ENCODE measurements at places on chromosomes 13 and 19.
A peak's percentile ranks its signal among the peaks of the same experiment; 100 is the strongest.

GRCh38 chr13:48580896-48581295 lies 48.0 kb upstream of the RCBTB2 start:
- no peak for DNase-seq

- no peak for DNase-seq
Measured at GRCh38 chr13:42123600-42123999, 75.2 kb downstream of the DGKH start.

DNA sequence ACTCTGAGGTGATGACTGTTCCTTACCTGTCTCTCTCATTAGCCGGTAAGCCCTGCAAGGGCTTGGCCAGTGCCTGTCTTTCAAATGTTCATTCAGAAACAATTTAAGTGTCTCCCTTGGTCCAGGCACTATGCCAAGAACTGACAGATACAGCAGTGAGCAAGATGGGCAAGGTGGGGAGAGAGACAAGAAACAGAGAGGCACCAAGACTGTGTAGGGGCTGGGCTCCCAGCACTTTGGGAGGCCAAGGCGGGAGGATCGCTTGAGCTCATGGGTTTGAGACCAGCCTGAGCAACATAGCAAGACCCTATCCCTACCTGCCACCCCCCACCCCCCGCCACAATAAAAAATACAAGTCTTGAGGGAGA lies 1.3 kb upstream of the CCNE1 start:
- DNase-seq, result no peak

DNA sequence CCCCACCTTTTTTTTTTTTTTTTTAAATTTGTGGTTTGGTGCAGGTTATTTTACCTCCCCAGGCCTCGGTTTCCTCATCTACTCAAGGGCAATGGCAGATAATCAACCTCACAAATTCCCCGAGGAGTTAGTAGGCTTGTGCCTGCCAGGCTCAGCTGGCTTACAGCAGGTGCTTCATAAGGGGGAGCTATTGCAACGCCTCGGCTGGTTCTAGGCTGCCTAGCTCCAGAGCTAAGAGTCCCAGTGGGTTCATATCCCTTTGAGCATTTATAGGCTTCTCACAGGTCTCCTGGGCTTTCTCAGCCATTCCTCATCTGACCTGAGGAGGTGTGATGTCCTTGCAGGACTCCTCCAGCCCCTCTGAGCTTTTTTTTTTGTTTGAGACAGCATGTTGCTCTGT lies 10.6 kb downstream of the BCKDHA start:
- DNase-seq, result no peak

GRCh38 chr13:112657850-112658445 lies 31.9 kb upstream of the ATP11A start:
- peak; percentile 79 for DNase-seq

DNA sequence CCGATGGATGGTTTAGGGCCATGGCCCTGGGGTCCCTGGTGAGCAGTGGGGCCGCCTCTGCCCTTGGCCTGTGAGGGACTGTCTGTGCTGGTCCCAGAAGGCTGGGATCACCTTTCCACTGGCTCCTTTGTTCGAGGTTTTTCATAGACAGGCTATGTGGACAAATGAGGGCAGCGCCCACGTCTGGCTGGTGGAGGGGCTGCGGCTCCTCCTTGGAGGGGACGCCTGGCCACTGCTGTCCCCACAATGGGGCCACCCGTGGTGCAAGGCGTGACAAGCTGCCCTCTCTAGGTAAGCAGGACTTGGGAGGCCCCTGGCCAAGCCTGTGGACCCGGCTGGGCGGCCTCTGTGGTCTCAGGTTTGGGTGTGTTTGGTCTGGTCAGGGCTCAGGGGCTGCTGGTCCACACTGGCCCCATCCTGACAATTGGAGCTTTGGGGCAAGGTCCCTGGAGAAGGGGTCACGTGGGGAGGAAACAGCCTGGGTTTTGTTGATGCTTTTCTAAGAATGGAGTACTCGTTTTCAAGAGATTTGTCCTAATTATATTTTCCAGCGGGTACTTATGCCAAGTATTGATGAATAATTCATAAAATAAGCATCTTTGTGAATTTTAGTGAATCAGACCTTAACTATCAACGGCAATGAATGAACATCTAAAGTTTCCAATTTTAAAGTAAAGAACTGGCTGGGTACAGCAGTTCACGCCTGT lies 33.3 kb downstream of the MCF2L start:
- no peak for DNase-seq

Measured in mesenteric fat pad (tissue), 1 donor.